T follicular helper cell (primary cell): ENCODE measurements at places on chromosomes 5 and 9.
A peak's percentile ranks its signal among the peaks of the same experiment; 100 is the strongest.

DNA sequence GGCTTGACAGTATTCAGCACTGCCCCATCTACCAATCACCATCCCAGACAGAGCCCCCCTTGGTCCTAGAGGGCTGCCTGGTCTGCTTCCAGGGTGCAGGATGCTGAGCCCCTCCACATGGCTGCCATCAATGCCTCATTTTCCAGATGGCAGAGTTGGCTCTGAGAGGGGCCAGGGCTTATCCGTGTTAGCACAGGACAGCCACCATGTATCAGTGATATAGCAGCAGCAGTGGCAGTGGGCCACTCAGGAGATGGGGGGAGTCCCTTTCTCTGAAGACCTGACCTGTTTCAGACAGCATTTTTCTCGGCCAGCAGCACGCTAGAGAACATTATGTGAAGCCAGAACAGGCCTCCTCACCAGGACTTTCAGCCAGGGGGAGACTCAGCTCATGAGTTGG, 1.6 kb upstream of the SMIM32 start:
- DNase-seq: no peak

- no peak for DNase-seq
These were observed 20.8 kb upstream of the MATR3 start for GRCh38 chr5:139272471-139273321.

DNA sequence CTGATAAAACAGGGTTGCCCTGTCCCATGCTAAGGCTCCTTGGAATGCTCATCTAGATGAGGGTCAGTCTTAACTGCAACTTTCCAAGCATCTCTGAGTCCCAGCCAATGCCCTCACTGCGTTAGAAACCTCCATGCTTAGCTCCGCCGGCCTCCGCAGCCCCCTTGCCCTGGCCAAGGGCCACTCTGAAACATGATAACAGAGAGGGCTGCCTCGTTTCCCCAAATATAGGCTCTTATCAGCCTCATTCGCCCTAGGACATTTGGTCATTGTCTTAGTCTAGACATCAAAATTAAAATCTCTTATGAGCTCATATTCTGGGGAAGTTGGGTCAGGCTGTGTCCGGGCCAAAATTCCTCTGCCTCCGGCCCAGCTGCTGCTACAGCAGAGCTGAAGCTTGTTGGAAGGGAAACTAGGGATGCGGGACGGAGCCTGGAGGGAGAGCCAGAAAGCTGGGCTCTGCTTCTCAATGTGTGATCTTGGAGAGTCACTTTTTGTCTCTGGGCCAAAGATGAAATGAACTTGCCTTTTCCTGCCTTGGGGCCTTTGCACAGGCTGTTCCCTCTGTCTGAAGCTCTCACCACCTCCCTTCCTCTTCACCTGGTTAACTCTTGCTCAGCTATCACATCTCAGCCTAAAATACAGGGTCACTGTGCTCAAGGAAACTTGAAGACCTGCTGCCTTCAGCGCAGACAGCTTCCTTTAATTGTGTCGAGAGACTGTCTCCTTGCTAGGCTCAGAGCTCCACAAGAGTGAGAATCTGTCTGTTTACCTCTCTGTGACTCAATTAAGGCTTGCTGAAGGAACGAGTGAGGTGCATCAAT, 191.3 kb downstream of the RGS3 start:
- no peak for DNase-seq

DNA sequence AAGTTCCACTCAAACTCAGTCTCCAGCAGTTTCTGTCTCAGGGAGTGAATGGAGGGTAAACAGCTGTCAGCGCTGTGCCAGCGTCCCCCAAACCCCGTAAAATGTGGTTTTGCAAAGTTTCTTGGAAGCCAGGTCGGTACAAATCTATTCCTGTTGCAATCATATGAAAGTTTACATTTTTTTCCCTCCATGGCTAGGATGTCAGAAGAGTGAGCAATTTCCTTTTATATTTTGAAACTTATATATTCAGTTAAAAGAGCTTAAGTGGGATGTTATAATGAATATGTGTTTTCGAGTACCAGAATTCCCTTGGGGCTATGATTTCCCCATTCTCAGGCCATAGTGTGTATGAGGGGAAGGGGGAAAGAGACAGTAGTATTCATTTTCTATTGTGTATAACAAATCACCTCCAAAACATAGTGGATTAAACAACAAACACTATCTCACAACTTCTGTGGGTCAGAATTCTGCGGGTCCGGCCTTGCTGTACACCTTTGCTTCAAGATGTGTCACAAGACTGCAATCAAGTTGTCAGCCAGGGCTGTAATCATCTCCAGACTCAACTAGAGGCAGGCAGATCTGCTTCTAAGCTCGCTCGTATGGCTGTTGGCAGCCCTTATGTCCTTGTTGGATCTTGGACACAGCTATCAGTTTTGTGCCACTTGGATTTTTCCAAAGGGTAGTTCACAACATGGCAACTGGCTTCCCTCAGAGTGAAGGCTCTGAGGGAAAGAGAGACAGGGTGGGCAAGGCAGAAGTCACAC, 107.4 kb downstream of the SNX18 start:
- no peak for DNase-seq

DNA sequence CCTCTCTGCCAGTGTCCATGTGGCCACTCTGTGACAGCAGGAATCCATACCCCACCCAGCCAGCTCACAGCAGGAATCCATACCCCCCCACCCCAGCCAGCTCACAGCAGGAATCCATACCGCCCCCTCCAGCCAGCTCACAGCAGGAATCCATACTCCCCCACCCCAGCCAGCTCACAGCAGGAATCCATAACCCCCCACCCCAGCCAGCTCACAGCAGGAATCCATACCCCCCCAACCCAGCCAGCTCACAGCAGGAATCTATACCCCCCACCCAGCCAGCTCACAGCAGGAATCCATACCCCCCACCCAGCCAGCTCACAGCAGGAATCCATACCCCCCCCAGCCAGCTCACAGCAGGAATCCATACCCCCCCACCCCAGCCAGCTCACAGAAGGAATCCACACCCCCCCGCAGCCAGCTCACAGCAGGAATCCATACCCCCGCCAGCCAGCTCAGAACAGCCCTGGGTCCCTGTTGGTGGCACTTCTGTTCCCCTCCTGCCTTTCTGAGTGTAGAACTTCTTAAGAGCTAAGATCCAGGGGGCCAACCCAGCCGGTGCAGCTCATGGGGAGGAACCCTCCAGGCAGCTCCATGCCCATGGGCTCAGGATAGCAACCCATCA, 8.4 kb upstream of the RXRA start:
- no peak for DNase-seq

- no peak for DNase-seq
These were observed 7.1 kb upstream of the FAF2 start for GRCh38 chr5:176440927-176441706.

GRCh38 chr9:129143031-129143927, 32.1 kb downstream of the PTPA start:
- DNase-seq: peak; percentile 64

DNA sequence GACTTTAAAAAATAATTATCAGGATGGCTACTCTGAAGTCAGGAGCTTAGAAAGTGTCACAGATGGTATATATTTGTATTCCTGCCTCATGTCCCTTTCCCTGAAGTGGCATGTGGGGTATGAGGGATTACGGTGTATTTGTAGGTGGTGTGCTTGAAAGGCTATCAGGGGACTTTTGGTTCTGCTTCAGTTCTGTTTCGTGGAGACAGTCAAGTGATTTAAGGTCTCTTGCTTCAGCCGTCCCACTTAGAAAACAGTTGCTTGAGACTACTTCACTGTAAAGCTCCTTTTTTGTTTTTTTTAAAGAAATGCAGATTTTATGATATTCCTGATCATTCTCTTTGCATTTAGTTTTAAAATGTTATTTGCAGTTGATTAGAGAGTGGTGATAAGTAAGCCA, 18.3 kb downstream of the PARP8 start:
- DNase-seq: no peak

GRCh38 chr5:130112246-130112645, 208.0 kb downstream of the CHSY3 start:
- DNase-seq: no peak

DNA sequence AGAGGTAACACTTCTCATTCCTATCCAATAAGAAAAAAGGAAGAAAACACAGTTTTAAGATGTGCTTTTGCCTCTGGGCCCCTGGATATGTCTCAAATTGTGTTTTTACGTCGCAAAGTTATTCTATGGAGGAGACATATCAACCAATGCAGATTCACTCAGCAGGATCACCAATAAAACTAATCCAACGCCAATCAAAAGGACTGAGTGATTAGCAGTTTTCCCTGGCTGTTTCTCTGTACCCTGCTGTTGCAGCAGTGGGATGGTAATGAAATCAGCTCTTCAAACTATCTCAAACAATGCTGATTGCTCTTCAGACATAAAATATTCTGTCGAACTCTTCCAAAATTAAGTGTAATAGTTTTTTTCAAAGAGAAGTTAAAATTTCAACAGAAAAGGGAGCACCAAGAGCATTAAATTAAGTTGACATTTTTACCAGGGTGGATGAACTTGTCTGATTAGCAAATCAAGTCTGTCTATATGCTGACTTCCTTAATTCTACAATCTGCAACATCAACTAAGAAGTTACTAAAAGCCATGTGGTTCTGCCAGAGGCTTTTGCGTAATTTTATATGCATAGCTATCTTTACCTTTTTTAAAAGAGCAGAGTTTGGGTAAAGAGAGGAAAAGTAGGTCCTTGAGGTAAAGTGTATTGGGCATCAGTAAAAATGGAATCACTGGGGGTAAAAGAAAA, 9.7 kb upstream of the HK3 start:
- no peak for DNase-seq

DNA sequence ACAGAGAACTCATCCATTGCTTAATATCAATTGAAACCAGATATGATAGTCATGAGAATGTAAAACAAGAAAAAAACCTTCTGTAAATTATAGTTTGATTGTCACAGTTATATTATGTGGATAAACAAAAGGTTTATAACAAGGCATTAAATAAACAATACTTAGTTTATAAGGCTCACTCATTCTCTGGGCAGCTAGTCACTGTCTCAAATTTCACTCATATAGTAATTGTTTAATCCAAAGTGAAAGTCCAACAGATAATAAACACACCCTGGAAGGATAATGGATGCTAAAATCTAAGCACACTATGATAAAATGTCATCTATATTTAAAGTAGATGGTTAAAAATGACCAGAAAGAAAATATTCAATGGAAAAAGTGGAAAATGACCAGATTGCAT, 30.8 kb upstream of the SLC12A2 start:
- DNase-seq: no peak

DNA sequence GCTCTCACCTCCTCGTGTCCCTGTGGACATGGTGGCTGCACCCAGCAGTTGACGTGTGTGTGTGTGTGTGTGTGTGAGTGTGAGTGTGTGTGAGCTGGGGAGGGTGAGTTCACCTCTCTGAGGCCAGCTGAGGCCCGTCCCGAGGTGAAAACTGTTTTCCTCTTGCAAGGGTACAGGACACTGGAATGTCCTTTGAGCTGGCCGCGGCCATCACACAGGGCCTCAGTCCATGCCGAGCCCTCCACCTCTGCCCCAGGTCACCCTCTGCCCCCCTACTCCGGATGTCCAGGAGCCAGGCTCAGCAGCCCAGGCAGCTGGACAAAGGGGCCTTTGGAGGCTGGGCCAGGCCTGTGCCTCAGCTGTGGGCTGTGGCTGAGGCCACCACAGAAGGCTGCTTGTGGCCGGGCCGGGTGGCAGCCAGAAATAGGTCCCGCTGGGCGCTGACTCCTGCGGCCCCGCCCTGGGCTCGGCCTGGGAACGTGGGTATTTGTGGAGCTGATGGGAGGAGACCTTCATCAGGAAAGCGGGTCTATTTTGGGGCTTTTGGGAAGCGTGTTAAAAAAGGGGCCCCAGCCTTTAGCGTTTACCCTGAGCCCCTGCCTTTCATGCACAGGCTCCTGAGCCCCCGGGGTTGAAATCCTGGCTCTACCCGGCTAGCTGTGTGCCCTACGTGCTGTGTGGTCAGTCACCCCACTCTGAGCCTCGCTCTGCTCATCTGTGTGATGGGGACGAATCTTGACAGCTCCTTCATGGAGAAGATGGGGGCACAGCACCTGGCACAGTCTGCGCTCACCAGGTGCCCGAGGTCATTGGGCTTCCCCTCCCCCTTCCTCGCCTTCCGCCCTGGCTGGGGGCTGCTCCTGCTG, 75.1 kb upstream of the IER5L start:
- DNase-seq: no peak

DNA sequence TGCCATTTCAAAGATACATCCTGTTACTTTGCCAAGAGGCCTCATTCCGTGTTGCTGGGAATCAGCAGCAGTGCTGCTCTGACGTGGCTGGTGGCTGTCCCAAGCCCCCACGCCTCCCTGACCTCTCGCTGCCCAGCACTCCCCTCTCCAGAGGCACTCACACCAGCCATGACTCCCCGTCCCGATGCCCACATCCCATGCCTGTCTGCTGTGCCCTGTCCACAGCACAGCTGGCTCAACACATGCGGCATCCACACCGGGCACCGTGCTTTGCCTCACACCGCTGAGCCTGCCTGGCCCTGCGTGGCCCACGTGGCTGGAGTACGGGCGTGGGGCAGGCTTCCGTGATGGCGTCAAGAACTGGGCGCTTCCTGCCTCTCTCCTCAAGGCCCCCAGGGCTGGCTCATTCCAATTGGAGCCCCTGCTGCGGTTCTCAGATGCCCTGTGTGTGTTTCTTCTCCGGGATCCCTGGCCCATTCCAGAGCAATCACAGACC, 7.8 kb upstream of the LCN1 start:
- no peak for DNase-seq

GRCh38 chr9:115412656-115413055, 294.7 kb upstream of the TNC start:
- no peak for DNase-seq

DNA sequence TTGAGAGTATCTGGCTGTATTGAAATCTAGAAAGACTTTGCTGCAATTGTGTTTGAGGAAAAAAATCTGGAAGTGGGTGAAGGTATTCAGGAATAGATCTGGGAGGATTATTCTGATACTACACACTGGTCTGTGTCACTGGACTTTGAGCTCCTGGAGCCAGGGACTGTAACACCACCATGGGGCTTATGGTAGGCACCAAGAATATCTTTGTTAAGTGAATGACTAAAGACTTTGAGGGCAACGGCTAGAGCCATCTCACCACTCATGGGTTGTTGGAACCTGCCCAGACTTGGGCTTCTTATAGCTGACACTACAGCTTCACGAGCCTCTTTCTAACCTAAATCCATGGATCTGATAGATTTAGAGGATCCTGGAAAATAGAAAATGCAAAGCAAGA, 10.2 kb downstream of the NFX1 start:
- no peak for DNase-seq

- no peak for DNase-seq
These were observed 85.8 kb downstream of the DAP start for GRCh38 chr5:10675177-10675700.
